ENCODE measurements at places on chromosomes 3 and 15. TPM values are rescaled to one million over a fixed set of nuclear protein-coding genes. Genes with fewer than 3 reads are reported as not detected.
A peak's percentile ranks its signal among the peaks of the same experiment; 100 is the strongest.

The SLC6A1 gene
- not detected for polyA plus RNA-seq

The GOLGA8T gene
- not detected for polyA plus RNA-seq

The NR1I2 gene
- polyA plus RNA-seq = 0.21 TPM

The SCN11A gene
- not detected for polyA plus RNA-seq

The FAM240A gene
- not detected for polyA plus RNA-seq

The XYLB gene
- 0.12 TPM for polyA plus RNA-seq

The PLCD1 gene
- not detected for polyA plus RNA-seq

The PAK6 gene
- not detected for polyA plus RNA-seq

The CAPN3 gene
- polyA plus RNA-seq = 0.29 TPM

The CASR gene
- not detected for polyA plus RNA-seq

The TUSC7 gene
- not detected for polyA plus RNA-seq

DNA sequence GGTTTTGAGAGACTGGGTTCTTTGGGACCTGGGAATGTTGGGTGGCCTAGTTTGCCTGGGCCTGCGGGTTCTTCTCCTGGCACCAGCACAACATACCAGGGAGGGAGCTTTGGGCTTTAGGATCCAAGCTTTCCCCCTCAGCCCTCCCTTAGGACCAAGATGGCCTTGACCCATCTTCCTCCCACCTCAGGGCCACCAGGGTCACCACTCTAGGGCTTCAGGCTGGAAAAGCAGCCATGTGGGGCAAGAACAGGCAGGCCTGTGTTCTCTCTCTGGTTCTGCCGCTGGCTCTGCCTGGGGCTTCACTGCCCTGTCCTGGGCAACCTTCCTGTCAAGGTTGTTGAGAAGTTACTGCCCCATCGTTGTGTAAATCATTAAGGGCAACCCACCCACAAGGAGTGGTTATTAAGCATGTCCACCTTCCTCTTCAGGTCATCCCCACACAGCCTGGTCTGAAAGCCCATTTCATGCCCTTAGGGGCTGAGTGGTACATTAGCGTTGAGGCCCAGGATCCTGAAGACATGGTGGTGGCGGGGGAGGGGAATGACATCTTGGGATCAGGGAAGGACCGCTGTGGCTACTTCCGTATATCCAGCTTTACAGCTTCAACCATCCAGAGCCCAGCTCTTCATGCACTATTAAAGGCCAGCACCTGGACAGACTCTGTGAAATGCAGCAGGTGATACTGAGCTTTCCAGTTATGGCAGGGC, 652 bp downstream of the DUOX1 start:
- DNase-seq = no peak

- DNase-seq = no peak
These were observed 15.2 kb downstream of the GNAI2 start for GRCh38 chr3:50251220-50251619.

DNA sequence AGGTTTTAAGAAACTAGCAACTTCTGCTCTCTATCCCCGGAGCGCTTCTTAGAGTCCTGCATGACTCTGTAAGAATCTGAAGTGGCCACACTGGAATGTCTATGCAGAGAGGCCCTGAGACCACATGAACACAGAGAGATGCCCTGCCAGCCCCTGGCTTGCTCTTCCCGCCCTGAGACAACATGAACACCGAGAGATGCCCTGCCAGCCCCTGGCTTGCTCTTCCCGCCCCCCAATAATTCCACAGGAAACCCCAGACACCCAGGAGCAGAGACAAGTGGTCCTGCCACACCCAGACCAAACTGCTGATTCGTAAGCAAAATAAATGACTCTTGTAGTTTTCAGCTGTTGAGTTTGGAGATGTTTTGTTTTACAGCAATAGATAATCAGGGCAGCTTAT, 166.1 kb downstream of the OSBPL10 start:
- DNase-seq = no peak

GRCh38 chr3:153232851-153233271, 70.8 kb downstream of the RAP2B start:
- no peak for DNase-seq

DNA sequence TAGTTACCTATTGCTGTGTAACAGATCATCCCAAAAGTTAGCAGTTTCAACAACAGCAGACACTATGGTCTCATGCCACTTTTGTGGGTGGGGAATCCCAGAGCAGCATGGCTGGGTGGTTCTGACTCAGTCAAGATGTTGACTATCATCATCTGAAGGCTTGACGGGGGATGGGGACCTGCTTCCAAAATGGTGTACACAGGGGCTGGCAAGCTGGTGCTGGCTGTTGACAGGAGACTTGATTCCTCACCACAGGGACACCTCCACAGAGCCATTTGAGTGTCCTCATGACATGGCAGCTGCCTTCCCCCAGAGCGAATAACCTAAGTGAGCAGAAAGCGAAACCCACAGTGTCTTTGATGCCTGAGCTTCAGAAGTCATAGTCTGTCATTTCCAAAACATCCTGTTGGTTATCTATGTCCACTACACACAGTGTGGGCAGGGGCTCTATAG, 19.1 kb downstream of the DNAJB8 start:
- DNase-seq = no peak

GRCh38 chr3:55044486-55044885, 116.6 kb upstream of the LRTM1 start:
- no peak for DNase-seq

GRCh38 chr15:96619174-96619573, 288.7 kb downstream of the NR2F2 start:
- DNase-seq = no peak

- no peak for DNase-seq
These were observed 116.7 kb downstream of the STAC start for GRCh38 chr3:36496684-36497633.

DNA sequence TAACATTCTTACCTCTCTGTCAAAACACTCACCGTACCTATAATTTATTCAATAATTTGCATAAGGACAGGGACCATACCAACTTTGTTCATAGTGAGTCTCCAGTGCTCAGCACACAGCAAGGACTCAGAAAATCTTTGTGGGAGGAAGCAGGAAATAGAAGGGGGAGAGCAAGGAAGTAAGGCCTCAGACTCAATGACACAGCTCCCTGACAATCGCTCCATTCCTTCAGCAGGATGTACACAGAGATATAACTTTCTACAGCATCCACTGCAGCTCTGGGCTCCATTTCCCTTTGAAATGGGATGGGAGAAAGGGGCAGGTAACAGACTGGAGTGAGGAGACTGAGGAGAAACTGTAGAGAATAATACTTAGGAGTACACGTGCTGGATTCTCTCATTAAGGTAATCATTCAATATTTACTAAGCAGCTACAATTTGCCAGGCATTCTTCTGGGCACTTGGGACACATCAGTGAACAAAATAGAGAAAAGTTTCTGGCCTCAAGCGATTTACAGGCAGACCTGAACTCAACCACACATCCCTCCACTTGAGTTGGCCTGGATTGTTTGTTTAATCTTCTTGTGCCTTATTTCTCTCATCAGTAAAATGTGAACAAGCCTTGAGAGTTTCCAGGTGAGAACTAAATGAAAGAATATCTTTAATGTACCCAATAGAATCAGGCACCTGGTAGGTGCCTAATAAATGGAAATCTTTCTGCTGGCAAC, 330.3 kb upstream of the THBS1 start:
- DNase-seq = no peak

- DNase-seq = no peak
These were observed 7.7 kb upstream of the AMOTL2 start for GRCh38 chr3:134381831-134382442.

DNA sequence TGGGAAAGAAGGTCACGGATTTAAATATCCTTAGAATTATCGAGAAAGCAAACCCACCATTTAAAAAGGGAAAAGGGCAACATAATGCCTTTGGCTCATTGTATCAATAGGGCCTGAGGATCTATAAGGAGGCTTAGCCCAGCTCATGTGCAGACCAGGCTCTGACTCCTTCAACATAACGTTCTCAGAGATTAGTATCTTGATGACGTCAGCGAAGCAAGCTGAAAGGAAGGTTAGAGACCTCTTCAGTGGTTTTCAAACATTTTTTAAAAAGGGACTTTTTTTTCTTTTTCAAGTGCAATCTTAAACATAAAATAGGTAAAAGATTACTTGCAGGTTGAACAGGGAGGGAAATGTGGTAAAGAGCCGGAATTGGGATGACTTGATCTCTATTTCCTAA, 463.9 kb upstream of the ADAMTS9 start:
- DNase-seq = no peak

- DNase-seq = no peak
These were observed 3.2 kb upstream of the GBE1 start for GRCh38 chr3:81764665-81765064.

DNA sequence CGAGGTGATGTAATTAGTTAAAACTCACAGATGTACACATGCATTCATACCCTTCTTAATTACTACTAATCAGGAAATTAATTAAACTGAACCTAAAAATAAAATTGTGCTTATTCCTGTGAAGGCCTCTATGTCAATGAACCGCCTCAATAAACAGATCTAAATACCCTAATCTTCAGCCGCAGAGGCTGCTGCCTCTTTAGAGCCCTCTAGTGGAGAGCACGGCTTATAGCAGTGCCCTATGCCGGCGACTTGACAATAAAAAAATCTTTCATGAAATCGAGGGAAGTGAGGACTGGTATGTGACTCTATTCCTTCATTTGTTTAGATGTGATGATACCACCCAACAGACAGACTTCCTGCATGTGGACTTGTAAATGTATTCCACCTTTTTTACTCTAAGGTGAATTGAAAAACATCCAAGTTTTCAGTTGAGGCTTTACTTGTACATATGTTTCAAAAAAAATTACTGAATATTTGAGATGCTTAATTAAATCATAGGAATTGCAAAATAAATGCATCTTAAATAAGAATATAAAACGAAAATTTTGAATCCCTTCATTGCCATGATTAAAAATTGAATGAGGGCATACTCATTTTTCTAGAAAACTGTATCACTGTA, 8.3 kb upstream of the EPHA3 start:
- DNase-seq = peak; percentile 47

DNA sequence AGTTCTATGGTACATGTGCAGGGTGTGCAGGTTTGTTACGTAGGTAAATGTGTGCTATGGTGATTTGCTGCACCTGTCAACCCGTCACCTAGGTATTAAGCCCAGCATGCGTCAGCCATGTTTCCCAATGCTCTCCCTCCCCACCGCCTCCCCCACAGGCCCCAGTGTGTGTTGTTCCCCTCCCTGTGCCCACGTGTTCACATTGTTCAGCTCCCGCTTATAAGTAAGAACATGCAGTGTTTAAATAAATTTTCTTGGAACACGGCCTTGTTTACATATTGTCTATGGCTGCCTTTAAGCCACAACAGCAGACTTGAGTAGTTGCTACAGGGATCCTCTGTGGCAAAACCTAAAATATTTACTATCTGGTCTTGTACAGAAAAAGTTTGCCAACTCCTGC, 41.3 kb upstream of the CORO2B start:
- no peak for DNase-seq

- DNase-seq = no peak
These were observed 70.4 kb downstream of the KLF13 start for GRCh38 chr15:31396881-31397560.

DNA sequence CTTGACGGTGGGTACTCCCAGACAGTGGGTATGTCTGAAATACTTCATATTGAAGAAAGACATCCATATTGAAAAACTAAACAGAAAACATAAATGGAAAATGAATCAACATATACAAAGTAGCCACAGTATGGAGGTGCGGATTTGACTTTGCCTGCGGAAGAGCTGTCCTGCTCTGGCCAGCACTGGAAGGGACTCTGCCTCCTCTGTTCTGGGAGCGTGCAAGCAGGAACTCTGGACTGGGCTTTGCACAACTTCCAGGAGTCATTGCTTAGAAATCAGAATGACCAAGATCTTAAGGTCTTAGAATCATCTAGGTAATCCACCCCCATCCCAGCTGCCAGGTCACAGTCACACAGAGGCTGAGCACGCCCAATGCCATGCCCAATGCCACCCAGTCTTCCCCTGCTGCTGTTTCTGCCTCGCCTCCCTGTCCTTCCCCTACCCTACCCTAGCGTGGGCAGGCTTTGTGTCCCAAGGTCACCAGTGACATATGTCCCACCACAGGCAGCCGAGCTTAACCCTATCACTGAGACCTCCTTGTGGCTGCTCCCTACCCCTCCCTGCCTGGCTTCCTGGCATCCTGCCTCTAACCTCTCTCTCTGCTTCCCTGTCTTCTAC, 36.3 kb downstream of the CDC25A start:
- DNase-seq = no peak

DNA sequence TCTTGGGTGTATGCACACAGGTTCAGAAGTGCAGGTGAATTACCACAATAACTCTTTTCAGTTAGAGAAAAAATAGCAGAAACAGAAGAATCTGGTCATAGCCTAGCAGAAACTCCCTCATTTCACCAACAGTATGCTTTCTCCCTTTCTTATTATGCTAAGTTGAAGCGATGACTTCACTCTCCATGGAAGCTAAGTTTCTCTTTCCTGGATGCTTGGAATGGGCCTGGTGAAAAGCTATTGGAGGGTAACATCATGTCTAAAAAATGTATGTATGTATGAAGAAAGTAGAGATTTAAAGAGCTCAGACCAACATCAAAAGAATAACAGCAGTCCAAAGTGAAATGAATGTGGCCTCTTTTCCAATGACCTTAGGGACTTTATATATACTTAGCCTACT, 145.5 kb downstream of the TIGIT start:
- DNase-seq = no peak

DNA sequence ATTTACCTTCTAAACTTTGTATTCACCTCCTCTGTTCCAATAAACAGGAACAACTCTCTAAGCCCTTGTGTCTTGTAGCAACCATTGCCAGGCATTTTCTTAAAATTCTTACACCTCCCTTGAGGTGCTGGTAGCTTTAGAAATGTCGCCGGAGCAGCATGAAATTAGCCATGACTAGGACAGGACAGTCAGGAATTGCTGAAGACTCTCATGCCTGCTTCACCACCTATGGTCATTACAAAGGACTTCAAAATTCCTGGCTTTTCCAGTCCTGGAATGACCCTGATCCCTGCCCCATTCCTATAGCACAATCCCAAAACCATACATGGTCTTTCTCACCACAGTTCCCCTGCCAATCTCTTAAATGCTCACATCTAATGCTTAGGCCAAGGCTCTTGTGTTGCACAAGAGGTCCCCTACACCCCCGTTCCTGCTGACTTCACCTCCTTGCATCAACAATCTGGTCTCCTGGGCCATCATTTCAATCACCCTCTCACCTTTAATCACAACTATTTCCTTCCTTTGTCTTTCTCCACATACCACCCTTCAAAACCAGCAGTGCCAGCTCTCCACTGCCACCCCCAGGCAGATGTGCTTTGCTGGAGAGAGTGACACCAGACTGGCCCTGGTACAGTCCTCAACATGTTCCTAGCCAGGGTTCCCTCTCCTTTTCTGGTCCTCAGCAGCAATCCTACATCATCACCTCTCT, 113.2 kb upstream of the TJP1 start:
- DNase-seq = no peak

DNA sequence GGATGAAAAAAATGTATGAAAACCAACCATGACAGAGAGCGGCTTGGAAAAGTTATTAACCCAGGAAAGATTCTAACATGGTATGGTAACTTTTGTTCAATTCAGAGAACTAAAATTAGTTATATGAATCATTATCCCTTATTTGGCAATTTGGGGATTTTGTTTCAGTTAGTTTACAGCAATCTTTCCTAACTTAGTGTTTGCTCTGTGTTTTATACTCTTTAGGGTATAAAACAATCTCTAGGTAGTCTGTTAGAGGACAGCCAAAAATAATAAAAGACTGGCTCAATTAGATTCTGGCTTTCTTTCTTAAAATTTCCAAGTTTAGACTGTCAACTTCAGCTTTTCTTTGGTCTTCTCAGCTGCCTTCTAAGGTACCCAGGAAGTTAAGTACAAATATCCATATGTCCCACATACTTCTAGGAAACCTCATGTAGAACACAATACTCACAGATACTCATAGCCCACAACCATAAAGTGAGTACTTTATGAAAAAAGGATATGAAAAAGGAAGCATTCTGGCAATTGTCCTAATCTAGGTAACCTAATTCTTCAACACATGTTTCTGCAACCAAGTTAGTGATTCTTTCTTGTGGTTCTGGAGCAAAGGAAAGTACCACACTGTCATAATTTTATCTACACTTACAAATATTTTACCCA, 849.3 kb downstream of the ROBO1 start:
- no peak for DNase-seq

Data from naive B cell (primary cell).